KG1 (cell line): ENCODE measurements at places on chromosomes 1 and 21.

DNA sequence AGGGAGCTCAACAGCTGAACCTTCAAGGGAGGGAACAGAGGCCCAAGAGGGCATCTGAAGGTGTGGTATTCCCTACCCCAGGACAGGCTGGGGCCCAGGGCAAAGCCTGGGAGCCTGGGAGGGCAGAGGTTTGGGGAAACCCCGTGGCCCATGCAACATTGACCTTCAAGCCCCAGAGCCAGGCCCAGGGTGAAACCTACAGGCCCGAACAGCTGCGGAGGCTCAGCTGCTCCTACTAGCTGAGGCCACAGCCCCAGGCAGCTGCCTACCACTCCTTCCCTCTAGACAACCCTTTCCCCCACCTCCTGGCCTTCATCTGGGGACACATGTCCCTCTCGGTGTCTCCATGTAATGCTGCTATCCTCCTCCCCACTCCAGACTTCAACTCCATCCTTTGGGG is 3.2 kb downstream of the LAD1 start:
- DNase-seq: no peak

DNA sequence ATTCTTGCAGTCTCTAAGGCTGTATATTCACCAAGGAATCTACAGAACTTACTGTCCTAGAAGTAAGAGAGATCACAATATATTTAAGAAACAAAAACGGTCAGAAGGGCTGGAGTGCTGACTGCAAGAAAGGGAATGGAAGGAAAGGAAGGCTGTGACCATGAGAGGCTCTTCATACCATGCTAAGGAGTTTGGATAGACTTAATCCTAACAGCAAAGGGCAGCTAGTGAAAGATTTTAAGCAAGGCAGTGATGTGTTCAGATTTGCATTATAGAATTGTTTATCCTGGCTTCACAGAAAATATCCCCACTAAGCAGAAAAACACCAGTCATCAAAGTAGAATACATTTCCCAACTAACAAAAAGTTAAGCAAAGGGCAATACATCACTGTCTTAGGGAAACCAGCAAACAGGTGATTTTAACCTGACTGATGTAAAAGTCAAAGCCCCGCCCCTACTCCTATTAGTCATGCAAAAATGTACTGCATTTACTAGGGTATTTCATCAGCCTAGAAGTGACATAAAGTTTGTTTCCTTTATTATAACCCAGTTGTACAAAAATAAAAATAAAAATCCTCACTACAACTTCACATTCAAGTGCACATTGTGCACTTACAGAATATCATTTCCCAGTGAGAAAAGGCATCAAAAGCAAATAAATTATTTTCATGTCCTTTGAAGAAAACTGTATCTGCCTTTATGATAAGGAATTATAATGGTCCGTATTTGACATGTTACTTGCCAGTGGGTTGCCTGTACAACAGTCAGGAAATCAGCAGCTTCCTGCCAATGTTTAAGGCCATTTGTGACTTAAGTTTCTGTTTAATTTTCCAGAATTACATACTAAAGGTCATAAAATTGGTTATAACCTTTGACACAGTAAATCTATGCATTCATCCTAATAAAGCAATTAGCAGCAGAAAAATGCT is 17.2 kb downstream of the JAK1 start:
- DNase-seq: no peak

GRCh38 chr1:154213274-154213673 is 7.1 kb upstream of the CFAP141 start:
- no peak for DNase-seq

GRCh38 chr1:183778045-183778444 is 26.9 kb upstream of the RGL1 start:
- no peak for DNase-seq

GRCh38 chr21:26011292-26011940 is 159.2 kb downstream of the APP start:
- DNase-seq: no peak
